ENCODE measurements at places on chromosomes 4 and X.

GRCh38 chr4:56387023-56388001 is at the start of gene AASDH:
Gene AASDH (minus strand): TSS chr4:56387491. CDS start chr4:56384299, 3,192 bp downstream.
- peak; percentile 95 for DNase-seq

DNA sequence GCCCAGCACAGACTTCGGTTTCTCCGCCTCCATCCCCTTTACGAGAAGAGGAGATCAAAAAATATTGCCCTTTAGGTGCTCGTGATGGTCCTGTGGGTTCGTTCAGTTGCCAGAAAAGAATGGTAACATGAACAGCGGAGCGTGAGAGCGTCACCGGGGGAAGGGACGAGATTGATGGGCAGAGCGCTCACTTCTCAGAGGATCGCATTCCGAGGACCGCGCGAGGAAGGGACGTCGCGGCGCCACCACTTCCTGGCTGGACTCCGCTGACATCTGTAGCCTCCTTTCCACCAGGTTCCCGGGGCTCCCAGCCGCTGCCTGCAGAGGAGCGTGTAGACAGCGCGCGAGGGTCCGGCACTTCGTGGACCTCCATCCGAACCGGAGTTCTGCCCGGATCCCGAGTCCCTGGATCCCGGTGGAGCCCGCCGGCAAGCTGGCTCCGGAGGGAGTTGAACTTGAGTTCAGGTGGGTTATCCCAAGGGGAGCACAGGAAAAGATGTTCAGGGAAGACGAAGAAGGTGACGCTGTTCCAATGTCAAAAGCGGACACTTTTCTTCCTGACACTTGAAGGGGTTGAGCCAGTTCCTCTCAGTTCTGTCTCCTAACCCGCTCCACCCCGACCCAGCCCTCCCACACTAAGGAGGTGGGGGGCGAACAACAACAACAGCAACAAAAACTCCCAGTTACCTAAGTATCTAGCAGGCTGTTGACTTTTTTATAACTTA is 484 bp downstream of the GALNTL6 start:
- DNase-seq, result no peak

DNA sequence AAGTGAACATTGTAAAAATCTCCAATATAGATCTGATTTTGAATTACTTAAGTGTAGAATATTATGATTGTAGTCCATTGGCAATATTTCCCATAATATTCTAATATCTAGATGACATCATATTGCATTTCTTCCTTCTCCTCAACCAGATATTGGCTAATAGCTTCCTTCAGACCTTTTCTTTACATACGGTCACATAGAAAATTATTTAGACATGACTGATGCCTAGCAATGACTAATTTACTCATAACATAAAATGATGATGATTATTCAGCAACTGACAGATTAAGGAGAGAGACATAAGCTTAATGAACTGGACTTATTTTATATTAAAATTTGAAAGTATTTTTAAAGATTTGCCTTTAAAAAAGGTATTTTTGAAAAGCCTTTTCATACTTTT is 1287.6 kb downstream of the STIM2 start:
- DNase-seq, result no peak

- no peak for DNase-seq
These were observed 87.4 kb upstream of the GK2 start for GRCh38 chr4:79495447-79495846.

GRCh38 chr4:154526151-154526550 is 24.0 kb downstream of the PLRG1 start:
- DNase-seq, result no peak

GRCh38 chrX:153885968-153886903 is at the start of gene L1CAM:
Gene L1CAM (minus strand): TSS chrX:153886173. CDS start chrX:153875836, 10,337 bp downstream.
- no peak for DNase-seq

GRCh38 chrX:151790481-151791160 is 56.1 kb downstream of the CNGA2 start:
- DNase-seq, result no peak

DNA sequence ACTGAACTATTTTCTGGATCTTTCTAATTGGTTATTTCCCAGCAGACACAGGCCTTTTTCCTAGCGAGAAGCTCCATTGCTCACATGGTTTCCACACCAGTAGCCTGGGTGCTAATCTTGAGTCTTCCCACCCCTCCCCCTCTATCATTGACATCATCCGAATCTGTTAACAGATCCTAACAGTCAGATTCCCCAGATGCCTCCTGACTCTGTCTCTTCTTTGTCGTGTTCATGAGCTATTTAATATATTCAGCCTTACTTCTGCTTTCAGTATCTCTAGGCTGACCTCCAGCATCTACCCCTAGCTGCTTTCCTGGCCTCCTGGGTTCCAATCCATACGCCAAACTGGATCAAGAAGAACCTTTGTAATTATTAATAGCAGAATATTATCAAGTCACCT is 85.0 kb downstream of the CLNK start:
- no peak for DNase-seq

GRCh38 chr4:70607334-70607853 is 15.3 kb downstream of the AMBN start:
- no peak for DNase-seq

Data from activated T-helper 1 cell treated with anti-CD3 and anti-CD28 coated beads, Interleukin-2, amount 50 U/mL, for 16 hours (primary cell).